ENCODE measurements at places on chromosomes 6 and 20.

- no peak for DNase-seq
These were observed 412.8 kb downstream of the CDC5L start for GRCh38 chr6:44800171-44800783.

DNA sequence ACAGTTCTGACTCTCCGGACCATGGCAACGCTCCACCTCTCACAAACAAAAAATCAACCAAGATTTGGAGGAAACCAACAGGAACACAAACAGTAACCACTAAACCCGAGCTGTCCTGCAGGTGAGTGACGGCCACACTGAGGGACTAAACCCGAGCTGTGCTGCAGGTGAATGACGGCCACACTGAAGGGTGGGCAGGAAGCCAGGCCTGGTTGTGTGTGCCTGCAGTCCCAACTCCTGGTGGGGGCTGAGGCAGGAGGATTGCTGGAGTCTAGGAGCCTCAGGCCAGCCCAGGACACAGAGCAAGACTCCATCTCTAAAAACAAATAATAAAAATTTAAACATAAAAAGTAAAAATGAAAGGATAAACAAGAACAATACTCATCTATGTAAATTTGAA is 80.6 kb downstream of the TAF4 start:
- DNase-seq, result no peak

DNA sequence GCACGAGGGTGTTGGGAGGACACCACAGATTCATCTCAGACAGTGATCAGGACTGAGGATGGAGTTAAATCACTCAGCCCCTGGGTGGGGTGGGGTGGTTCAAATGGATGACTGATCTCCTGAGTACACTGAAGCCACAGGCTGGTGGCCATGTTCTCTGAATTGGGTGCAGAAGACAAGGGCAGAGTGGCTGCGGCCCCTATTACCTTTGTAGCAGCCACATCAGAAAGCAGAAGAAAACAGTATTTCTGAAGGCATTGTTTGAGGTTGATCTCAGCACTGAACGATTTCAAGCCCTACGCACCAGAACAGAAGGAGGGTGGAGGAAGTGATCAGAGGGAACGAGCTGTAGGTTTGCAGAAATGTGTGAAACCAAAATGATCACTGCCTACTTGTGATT is 71.6 kb downstream of the SH3BGRL2 start:
- DNase-seq, result no peak

- peak; percentile 81 for DNase-seq
These were observed 233.6 kb upstream of the BMP2 start for GRCh38 chr20:6533761-6534479.

DNA sequence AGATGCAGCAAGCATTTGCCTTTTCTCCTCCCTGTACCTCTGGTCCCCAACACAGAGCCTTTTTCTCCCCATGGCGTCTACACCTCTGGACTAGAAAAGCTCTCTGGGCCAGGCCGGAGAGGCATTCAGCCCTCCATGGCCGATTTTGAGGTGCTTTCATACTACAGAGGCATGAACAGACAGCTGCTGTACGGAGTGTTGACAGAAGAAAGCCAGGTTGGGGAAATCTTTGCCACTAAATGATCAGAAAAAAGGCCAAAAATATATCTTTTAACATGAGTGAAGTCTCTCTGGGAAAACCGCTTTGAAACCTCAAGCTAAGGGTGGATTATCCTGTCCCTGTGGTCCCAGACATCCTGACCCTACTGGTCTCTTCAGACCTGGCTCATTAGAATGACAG is 94.0 kb downstream of the TMEM170B start:
- DNase-seq, result no peak

DNA sequence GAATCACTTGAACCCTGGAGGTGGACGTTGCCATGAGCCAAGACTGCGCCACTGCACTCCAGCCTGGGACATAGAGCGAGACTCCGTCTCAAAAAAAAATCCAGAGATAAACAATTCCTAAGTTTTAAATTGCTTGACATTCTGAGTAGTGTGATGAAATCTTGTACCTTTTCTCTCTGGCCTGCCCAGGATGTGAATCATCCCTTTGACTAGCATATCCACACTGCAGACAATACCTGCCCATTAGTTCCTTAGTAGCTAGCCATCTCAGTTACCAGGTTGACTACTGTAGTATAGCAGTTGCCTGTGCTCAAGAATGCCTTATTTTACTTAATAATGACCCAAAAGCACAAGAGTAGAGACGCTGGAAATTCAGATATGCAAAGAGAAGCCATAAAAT is 2.8 kb downstream of the ZFP57 start:
- no peak for DNase-seq

- DNase-seq, result no peak
These were observed 32.9 kb upstream of the SLC22A3 start for GRCh38 chr6:160315310-160315709.

GRCh38 chr6:147063469-147064031 is 140.7 kb upstream of the STXBP5 start:
- peak; percentile 68 for DNase-seq

DNA sequence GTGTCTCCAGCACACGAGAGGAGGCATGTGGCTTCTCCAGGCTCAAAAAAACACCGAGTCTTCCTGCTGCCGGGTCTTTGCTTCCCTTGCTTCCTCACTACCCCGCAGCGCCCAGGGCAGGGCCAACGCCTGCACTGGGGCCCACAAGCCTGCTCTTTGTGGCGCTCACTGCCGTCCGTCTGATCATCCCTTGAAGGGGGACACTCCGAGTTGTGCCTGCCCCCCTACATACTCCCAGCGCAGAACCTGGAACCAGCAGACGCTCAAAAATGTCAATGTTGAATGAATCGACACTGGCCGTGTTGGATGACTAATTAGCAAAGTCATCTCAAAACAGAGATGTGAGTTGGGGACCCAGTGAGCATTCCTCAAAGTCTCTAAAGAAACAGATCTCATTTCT is 8.1 kb upstream of the ARFGAP1 start:
- no peak for DNase-seq

DNA sequence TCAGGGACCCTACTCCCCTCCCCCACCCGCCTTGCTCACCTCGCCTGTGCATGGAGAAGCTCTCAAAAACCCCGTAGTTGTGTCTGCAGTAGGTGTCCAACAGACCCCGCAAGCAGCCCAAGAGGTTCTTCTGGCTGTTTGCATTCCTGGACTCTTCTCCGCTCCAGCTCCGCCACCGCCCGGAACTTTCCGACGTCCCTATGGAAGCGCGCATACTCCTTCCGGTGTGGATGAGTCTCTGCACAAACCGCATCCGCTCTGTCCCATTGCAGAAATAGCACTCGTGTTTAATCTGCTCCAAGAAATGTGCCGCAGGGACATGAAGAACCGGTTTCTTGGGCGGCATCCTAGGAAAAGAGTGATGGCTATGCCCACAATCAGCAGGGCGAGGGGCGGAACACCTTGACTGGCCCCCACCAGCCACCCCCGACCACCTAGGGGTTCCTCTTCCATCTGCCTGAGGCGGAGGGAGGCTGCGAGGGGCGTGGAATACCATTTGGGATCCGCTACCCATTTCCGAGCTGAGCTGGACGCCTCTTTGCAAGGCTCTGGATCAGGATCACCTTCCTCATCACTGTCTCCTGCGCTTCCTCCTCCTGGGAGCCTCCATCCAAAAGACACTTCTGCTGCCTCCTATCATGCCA is 20.2 kb downstream of the HLA-DRA start:
- no peak for DNase-seq

GRCh38 chr20:33408716-33409654 is 7.7 kb upstream of the CDK5RAP1 start:
- DNase-seq, result no peak

DNA sequence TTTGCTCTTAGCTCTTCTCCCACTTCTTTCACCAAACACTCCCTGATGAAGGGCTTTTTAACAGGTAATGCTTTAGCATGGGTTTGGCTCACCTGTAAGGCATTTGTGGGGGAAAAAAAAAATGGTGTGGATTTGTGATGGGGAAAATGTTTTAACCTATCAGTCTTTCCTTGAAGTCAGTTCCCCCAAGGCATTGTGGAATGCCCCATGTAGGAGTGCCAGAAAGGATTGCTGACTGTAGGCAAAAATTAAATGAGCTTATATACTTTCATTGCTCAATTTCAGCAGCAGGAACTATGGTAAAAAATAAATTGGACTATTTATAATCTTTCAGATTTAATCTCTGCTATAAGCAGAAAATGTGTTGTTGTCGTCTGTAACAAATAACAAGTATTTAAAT is 10.6 kb upstream of the SASH1 start:
- no peak for DNase-seq

DNA sequence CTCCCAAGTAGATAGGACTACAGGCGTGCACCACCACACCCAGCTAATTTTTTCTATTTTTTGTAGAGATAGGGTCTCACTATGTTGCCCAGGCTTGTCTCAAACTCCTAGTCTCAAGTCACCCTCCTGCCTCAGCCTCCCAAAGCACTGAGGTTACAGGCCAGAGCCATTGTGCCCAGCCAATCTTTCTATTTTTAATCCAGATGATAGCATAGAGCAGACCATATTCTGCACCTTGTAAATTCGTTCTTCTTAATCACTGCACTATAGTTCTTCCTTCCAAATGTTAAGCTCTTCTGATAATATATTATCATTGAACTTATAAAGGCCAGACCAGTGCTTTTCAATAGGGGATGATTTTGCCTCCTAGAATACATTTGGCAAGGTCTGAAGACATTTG is 24.0 kb upstream of the CNKSR3 start:
- no peak for DNase-seq

GRCh38 chr20:61391812-61392520 is 139.9 kb downstream of the CDH4 start:
- no peak for DNase-seq

DNA sequence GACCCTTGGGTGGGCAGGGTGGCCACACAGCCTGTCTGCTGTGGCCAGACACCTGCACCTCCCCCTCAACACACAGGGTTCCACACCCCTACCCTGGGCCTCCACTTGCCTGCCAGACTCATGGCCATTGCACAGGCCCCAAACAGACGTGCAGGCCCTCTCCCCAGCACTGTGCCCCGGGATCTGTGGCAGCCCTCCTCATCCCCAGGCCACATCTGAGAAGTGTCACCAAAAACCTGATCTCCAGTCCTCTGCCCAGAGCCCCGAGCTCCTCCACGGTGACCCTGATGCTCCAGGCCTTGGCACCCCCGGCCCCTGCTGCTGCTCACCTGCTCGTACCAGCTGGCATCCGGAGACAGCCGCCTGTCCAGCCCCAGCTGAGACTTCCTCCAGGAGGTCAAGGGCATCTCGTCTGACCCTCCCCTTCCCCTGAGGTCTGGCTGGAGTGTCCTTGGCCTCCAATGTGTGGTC is 160.1 kb downstream of the DLL1 start:
- DNase-seq, result no peak
